Mesenchymal stem cell (in vitro differentiated cells and primary cell): ENCODE measurements at places on chromosomes 16 and 17.

DNA sequence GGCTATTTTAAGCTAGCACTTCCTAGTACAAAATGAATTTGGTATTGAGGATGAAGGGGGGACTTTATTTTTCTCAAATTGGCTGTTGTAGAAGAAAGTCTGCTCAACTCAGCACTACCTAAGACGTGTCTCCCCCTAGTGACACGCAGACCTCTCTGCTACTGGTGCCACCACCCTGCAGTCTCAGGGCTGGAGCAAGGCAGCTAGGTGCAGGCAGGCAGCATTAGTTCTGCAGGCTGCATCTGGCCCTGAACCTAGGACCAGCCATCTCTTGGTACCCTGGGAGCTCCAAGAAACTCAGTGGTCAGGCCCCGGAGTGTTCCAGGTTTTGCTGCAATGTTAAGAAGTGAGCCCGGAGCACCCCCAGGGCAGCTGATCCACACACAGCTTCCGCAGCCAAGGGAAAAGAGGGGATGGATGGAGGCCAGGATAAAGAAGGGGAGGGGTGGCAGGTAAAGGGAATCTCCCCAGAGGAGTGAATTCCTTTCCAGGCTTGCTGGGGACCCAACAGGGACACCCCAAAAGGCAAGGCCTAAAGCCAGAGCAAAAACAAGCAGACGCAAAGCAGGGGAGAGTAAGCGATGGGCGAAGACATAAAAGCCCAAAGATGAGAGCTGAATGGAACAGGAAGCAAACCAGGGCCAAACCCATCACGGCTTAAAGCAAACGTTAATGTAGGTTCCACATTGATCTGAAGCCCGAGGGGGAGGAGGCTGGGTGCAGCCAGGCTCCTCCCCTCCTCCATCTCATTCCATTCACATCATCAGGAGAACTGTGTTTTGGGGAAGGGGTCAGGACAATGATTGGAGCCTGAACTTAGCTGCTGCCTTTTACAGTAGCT, 200.5 kb downstream of the ZFHX3 start:
- peaks cover 22% of the 10 kb centered on the region for H3K4me1 ChIP-seq
- no peak overlapping the region for H3K4me3 ChIP-seq
- H3K36me3 ChIP-seq = no peaks in the 10 kb centered on the region
- H3K27me3 ChIP-seq = no peaks in the 10 kb centered on the region
- no peak overlapping the region for H3K27ac ChIP-seq

DNA sequence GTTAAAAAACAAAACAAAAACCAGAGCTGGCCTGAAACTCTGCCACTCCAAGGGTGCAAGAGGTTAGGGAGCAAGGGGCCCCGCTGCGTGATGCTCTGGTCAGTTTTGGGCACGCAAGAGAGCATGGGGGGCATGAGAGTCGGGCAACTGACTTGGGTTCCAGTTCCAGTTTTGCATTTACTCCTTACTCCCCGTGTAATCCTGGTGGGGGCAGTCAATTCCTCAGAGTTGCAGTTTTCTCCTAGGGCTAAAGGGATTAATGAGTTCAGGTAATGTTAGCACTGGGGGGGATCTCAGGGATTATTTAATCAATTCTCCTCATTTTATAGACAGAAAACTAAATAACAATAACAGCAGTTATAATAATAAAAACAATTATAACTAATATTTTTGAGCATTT, 72.9 kb upstream of the PMFBP1 start:
- no peak overlapping the region for H3K4me3 ChIP-seq
- H3K27me3 ChIP-seq = no peaks in the 10 kb centered on the region
- no peaks in the 10 kb centered on the region for H3K4me1 ChIP-seq
- no peaks in the 10 kb centered on the region for H3K36me3 ChIP-seq
- DNase-seq = no peak

GRCh38 chr17:7237761-7238419, 1.4 kb downstream of the PHF23 start:
- no peaks in the 10 kb centered on the region for H3K27me3 ChIP-seq
- peak overlapping the region; percentile 88 for H3K27ac ChIP-seq
- peak; percentile 70 for DNase-seq

DNA sequence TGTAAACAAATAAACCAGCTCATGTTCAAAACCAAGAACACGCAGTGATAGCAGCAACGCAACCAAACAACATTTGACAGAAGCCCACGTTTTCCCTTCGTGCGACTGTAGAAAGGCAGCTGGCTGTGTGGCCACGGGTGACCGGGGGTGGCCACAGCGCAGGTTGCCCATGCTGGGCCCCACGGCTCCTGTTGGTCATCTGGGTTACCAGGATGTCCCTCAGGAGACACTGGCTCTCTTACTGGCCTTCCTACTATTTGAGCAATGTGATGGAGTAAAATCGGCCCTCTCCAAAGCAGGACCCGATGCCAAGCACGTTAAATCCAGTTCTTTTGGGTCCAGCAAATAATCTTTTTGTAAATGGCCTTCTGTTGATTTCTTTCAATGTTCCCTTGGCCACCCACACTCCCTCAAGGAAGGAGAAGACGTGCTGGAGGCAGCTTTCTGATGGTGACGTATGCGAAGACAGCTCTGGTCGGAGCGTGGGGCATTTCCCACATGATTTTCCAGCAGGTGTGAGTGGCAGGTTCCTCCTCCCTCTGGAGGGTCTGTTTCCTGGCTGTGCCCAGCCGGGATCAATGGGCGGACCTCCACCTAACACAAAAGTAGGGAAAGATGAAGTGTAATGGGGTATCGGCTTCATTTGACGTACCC, 143.1 kb upstream of the CHMP6 start:
- peaks cover 35% of the 10 kb centered on the region for H3K4me1 ChIP-seq
- H3K27ac ChIP-seq = no peak overlapping the region
- no peak overlapping the region for H3K4me3 ChIP-seq
- H3K36me3 ChIP-seq = peaks cover 51% of the 10 kb centered on the region

DNA sequence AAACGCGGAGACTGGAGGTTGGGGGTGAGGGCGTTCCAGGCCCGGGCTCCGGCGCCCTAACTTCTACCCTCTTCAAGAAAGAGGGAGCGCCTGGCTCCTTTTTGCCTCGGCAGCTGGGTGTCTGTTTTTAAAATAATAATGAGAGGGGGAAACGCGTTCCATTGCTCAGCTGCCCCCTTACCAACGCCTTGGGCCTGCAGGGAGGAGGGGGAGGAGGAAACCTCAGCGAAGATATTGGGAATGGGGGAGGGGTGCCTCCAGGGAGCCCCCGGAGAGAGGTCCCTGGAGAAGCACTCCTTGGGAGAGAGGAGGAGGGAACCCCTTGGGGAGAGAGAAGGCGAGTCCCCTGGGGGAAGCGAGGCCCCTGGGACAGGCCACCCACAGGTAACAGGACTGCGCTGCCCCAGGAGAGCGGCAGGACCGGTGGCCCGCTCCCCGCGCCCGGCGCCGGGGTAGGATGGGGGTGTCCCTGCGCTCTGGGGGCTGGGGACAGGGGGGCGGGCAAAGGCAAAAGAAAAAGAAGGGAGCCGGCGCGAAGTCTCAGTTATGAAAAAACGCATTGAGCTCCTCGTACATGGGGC, 2.7 kb downstream of the NEUROD2 start:
- H3K4me3 ChIP-seq = no peak overlapping the region
- peaks cover 21% of the 10 kb centered on the region for H3K4me1 ChIP-seq
- no peak for DNase-seq
- no peak overlapping the region for H3K27ac ChIP-seq
- peaks cover 92% of the 10 kb centered on the region for H3K27me3 ChIP-seq

GRCh38 chr16:67403976-67404555, 10.8 kb upstream of the TPPP3 start:
- H3K36me3 ChIP-seq = peaks cover 4% of the 10 kb centered on the region
- no peak overlapping the region for H3K27ac ChIP-seq
- no peak overlapping the region for H3K4me3 ChIP-seq
- no peak for DNase-seq

- no peak overlapping the region for H3K27ac ChIP-seq
- DNase-seq = peak; percentile 2
- H3K27me3 ChIP-seq = no peaks in the 10 kb centered on the region
- no peaks in the 10 kb centered on the region for H3K36me3 ChIP-seq
- H3K4me1 ChIP-seq = no peaks in the 10 kb centered on the region
Observed at GRCh38 chr16:75710344-75710743, 9.1 kb upstream of the DUXB start.

DNA sequence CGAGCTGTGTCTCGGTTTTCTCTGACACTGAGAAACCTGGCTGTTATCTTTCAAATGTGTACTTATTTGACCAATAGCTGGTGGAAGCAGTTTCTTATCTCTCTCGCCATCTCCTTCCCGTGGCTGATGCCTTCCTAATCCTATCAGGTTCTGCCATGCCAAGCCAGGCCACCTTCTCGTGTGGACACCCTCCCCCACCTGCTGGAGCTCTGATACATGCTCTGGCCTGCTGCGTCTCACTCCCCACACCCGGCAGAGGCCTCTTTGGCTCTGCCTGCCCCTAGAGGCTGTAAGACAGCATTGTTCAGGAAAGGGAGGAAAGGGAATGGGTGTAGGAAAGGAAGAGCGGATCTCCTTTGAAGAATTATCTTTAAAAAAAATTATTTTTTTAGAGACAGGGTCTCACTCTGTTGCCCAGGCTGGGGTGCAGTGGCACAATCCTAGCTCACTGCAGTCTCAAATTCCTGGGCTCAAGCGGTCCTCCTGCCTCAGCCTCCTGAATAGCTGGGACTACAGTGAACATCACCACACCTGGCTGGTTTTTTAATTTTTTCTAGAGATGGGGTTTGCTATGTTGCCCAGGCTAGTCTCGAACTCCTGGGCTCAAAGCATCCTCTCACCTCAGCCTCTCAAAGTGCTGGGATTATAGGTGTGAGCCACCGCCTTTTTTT, 7.5 kb upstream of the ARMC5 start:
- H3K4me1 ChIP-seq = peaks cover 29% of the 10 kb centered on the region
- no peak overlapping the region for H3K4me3 ChIP-seq
- peaks cover 10% of the 10 kb centered on the region for H3K36me3 ChIP-seq
- no peaks in the 10 kb centered on the region for H3K27me3 ChIP-seq

GRCh38 chr16:57732037-57732436, 3.5 kb upstream of the KATNB1 start:
- peak; percentile 24 for DNase-seq
- H3K4me1 ChIP-seq = peaks cover 13% of the 10 kb centered on the region
- H3K27ac ChIP-seq = no peak overlapping the region
- no peak overlapping the region for H3K4me3 ChIP-seq
- no peaks in the 10 kb centered on the region for H3K36me3 ChIP-seq

DNA sequence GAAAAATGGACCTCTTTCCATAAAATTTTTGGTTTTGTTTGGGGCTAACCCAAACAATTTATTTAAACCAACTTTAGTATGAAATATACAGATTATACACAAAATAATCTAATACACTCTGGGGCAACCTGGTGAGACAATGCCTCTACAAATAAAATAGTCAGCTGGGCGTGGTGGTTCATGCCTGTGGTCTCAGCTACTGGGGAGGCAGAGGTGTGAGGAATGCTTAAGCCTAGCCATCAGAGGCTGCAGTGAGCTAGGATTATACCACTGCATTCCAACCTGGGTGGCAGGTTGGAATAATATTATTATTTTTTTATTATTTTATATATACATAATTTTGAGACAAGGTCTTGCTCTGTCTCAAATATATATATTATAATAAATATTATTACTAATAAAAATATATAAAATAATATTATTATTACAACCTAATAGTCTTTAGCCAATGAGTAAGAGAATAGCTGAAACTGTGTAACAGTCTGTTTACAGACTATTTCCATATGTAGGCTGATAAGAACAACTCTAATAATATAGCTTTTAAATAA, 50.5 kb downstream of the GLG1 start:
- no peaks in the 10 kb centered on the region for H3K27me3 ChIP-seq
- no peak overlapping the region for H3K27ac ChIP-seq
- peaks cover 5% of the 10 kb centered on the region for H3K36me3 ChIP-seq
- H3K4me1 ChIP-seq = peaks cover 11% of the 10 kb centered on the region
- no peak overlapping the region for H3K4me3 ChIP-seq

DNA sequence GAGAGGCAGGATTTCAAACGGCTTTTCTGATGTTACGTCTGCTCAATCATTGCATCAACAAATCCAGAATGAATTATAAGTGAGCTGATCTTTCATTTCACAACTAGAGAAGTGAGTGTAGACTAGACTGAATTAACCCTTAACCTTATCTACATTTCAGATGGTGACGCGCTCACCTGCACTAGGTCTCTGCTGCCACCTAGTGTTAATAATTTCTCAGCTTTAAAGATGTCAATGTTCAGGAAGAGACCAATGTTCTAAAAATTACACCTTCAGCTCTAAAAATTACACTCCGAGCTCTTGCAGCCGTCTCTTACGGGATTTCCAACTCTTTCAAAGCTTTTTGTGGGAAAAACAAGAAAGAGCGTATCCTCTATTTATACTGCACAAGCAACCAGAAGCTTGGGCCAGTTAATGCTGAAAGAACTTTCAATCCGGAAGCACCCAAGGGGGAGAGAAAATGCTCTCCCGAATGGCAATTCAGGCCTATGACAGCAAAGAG, 88.2 kb upstream of the FA2H start:
- no peaks in the 10 kb centered on the region for H3K36me3 ChIP-seq
- H3K27ac ChIP-seq = no peak overlapping the region
- H3K4me3 ChIP-seq = no peak overlapping the region
- DNase-seq = peak; percentile 57

DNA sequence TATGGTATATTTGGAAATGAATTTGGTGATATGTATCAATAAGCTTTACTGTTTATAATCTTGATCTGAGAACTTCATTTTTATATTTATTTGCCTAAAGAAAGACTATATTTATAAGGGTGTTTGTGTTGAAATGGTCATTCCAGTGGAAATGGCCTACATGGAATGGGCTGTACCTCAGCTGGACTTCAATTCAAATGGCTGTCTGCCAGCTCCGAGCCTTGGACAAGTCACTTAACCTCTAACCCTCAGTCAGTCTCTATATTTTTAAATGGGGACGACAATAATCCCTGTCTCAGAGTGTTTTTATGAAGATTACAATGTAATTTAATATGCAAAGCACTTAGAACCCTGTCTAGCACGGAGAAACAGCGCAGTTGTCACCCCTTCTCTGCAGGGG, 260.8 kb upstream of the CACNG5 start:
- H3K4me1 ChIP-seq = peaks cover 12% of the 10 kb centered on the region
- DNase-seq = no peak
- no peaks in the 10 kb centered on the region for H3K27me3 ChIP-seq

- H3K4me1 ChIP-seq = peaks cover 7% of the 10 kb centered on the region
- no peak for DNase-seq
- H3K27ac ChIP-seq = no peak overlapping the region
- H3K4me3 ChIP-seq = no peak overlapping the region
Observed at GRCh38 chr16:68251832-68252231, 6.7 kb downstream of the PLA2G15 start.

- no peak overlapping the region for H3K27ac ChIP-seq
- H3K27me3 ChIP-seq = no peaks in the 10 kb centered on the region
- no peaks in the 10 kb centered on the region for H3K36me3 ChIP-seq
Observed at GRCh38 chr16:85209526-85210121, 97.4 kb upstream of the CIBAR2 start.

- no peaks in the 10 kb centered on the region for H3K27me3 ChIP-seq
- H3K4me3 ChIP-seq = no peak overlapping the region
- no peak for DNase-seq
- no peak overlapping the region for H3K27ac ChIP-seq
Observed at GRCh38 chr16:50284131-50284911, 18.0 kb downstream of the ADCY7 start.

- DNase-seq = no peak
- peaks cover 33% of the 10 kb centered on the region for H3K4me1 ChIP-seq
- H3K27ac ChIP-seq = no peak overlapping the region
- H3K4me3 ChIP-seq = peak overlapping the region; percentile 37
Observed at GRCh38 chr16:87126403-87127025, 190.7 kb downstream of the C16orf95 start.
